ENCODE measurements at places on chromosomes 1 and 21. TPM values are rescaled to one million over a fixed set of nuclear protein-coding genes. Genes with fewer than 3 reads are reported as not detected.

ITGB2 gene
- total RNA-seq = 19.8 TPM

KIF21B gene
- total RNA-seq = 1.0 TPM

LCE6A gene
- not detected for total RNA-seq

PIK3R3 gene
- total RNA-seq = 13.0 TPM

NBPF6 gene
- not detected for total RNA-seq

SPRR3 gene
- not detected for total RNA-seq

COL6A1 gene
- 270 TPM for total RNA-seq

BRINP3 gene
- total RNA-seq = 3.7 TPM

TCHHL1 gene
- total RNA-seq = not detected

BRWD1 gene
- total RNA-seq = 142 TPM

NBPF15 gene
- 37.6 TPM for total RNA-seq

E2F2 gene
- 5.7 TPM for total RNA-seq

NMNAT2 gene
- total RNA-seq = 0.52 TPM

C2CD4D gene
- total RNA-seq = not detected

RPE65 gene
- not detected for total RNA-seq

F13B gene
- total RNA-seq = not detected

TINAGL1 gene
- total RNA-seq = 17.2 TPM

TRIM63 gene
- total RNA-seq = 30.3 TPM

KRTAP20-1 gene
- not detected for total RNA-seq

CACNA1S gene
- 43.3 TPM for total RNA-seq

C21orf58 gene
- total RNA-seq = 3.1 TPM

RGS5 gene
- total RNA-seq = 7.8 TPM

RGS4 gene
- total RNA-seq = 3.7 TPM

NR1I3 gene
- total RNA-seq = not detected

DPH5 gene
- total RNA-seq = 51.1 TPM

TTC39A gene
- 2.1 TPM for total RNA-seq

TTLL10 gene
- total RNA-seq = not detected

TBX19 gene
- 1.0 TPM for total RNA-seq

S100A7A gene
- total RNA-seq = not detected

B3GALT2 gene
- 6.8 TPM for total RNA-seq

All from skeletal muscle tissue (tissue), 5 donors.